ENCODE measurements at places on chromosomes 16 and 17. TPM values are rescaled to one million over a fixed set of nuclear protein-coding genes. Genes with fewer than 3 reads are reported as not detected.

The SLC25A19 gene
- 48.4 TPM for total RNA-seq

GRCh38 chr17:64736804-64737492 is 74.8 kb upstream of the SMURF2 start:
- peak; percentile 80 for DNase-seq

GRCh38 chr17:8632061-8632460 is 1.5 kb upstream of the MYH10 start:
- no peak for DNase-seq

DNA sequence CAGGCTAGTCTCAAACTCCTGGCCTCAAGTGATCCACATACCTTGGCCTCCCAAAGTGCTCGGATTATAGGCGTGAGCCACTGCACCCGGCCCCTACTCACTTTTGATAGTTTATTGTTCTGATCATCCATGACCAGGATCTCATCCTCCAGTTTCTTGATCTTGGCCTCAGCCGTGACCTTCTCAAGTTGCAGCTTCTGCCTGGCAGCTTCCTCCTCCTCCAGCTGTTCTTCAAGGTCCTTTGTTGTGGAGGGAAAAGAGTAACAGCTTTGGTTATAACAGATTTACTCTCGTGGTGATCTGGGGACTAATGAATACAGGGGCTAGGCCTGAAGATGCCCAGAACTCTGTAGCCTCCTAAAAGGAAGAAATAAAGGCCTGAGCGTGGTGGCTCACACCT is 89.9 kb downstream of the NDE1 start:
- DNase-seq, result no peak

GRCh38 chr16:31484491-31485171 is 1.7 kb downstream of the SLC5A2 start:
- no peak for DNase-seq

Data from activated naive CD4-positive, alpha-beta T cell treated with anti-CD3 and anti-CD28 coated beads for 36 hours (primary cell).